Fibroblast of the aortic adventitia (primary cell): ENCODE measurements at places on chromosomes 11 and 22. TPM values are rescaled to one million over a fixed set of nuclear protein-coding genes. Genes with fewer than 3 reads are reported as not detected.

DNA sequence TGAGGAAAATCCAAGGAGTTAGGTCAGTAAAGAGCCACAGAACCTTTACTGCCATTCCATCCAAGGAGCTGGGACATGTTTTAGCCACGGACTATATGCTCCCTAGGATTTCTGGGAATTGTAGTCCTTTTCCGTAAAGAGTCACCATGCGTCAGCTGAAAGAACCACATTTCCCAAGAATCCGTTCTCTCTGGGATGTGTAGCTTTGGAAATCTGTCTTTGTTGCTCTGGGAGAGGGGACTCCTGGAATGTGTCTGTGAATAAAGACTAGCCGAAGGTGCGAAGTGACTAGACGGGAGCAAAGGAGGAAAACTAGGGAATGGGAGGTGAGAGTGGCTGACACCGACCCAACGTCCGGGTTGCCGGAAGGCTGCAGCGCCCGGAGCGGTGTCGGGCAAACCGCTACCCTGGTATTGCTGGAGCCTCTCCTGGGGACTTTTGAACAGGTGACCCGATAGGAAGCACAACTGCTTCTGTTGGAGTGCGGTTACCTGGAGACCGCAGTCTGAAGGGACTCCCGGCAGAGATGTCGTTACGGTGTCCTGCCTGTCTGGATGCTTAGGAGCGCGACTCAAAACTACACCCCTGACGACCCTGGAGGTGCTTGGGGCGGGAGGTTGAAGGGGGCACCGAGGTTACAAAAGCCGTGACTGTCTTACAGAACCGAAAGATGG is at the start of gene IFTAP:
Gene IFTAP, plus strand, starts transcription at position 187 of the 674 bp plus-strand sequence. CDS start 15,602 bp downstream, outside the sequence.
- peak; percentile 94 for DNase-seq

- DNase-seq, result peak; percentile 48
Observed at GRCh38 chr11:93225662-93226061, 27.9 kb upstream of the SLC36A4 start.

DNA sequence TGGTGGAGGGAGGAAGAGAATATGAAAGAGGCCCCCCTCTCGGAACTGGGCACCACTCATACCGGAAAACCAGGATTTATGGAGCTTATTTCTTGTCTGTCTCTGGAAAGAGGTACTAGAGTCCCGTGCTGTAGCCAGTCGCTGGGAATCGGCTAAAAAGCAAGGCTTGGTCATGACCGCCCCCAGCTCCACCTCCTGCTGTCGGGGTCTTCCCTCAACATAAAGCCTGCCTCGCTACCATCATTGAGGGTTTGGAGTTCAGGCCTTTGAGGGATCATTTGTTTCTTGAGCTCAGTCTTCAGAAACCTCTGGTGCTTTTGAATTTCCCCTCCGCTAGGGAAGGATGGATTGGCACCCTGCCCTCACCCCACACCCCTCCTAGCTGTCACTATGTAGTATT is 97.1 kb downstream of the TSPAN18 start:
- no peak for DNase-seq

GRCh38 chr22:47032091-47032943 is 269.9 kb downstream of the TBC1D22A start:
- DNase-seq, result no peak

GRCh38 chr11:3797329-3798090 is at the start of gene NUP98:
TSS of gene NUP98 (minus strand) at chr11:3797554. CDS start at chr11:3782117, 15,437 bp downstream.
- DNase-seq, result peak; percentile 100

GRCh38 chr11:94924612-94925011 is 48.7 kb downstream of the CWC15 start:
- no peak for DNase-seq

- peak; percentile 59 for DNase-seq
Observed at GRCh38 chr11:83272627-83273026, 13.5 kb downstream of the CCDC90B start.

DNA sequence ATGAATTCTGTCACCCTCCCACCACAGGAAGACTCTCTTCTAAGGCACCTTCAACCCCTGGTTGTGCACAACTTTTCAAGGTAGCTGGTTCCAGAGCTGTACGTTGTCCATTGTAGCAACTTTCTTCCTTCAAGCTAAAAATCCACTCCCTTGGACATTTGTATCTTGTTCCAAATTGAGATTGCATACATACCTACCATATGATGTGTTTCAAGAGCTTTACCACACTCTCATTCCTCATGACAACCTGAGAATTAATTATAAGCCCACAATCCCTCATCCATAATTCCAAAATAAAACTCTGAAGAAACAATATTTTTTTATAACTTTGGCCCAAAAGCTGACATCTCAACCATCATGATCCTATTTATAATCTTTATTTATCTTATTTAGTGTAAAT is 3.0 kb downstream of the OR52W1 start:
- peak; percentile 30 for DNase-seq

The IFT27 gene
- total RNA-seq, result 17.6 and 29.1 TPM in 2 replicates

The MPZL2 gene
- 0.36 and 1.1 TPM in 2 replicates for total RNA-seq

The MED15 gene
- total RNA-seq, result 24.4 and 44.2 TPM in 2 replicates
